ENCODE measurements at places on chromosomes 1 and 21.

DNA sequence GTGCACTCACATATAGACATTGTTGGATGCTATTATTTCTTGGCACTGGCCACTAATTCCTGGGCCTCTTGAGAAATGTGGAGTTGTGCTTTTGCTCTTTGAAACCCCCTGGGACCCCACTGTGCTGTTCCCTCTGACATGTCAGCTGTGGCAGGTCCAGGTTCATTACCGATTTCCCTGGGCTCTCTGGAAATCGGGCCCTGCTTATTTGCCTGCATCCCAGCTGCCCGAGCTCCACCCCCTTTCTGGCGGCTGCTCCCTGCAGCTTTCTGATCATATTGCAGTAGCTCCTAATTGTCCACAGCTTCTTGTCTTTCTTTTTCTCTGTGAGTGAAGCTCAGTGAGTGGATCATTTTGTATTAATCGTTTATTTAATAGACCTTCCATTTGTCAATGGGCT is 183.7 kb upstream of the FAM78B start:
- DNase-seq, result no peak

- DNase-seq, result no peak
These were observed 19.3 kb downstream of the PGLYRP3 start for GRCh38 chr1:153293480-153293775.

DNA sequence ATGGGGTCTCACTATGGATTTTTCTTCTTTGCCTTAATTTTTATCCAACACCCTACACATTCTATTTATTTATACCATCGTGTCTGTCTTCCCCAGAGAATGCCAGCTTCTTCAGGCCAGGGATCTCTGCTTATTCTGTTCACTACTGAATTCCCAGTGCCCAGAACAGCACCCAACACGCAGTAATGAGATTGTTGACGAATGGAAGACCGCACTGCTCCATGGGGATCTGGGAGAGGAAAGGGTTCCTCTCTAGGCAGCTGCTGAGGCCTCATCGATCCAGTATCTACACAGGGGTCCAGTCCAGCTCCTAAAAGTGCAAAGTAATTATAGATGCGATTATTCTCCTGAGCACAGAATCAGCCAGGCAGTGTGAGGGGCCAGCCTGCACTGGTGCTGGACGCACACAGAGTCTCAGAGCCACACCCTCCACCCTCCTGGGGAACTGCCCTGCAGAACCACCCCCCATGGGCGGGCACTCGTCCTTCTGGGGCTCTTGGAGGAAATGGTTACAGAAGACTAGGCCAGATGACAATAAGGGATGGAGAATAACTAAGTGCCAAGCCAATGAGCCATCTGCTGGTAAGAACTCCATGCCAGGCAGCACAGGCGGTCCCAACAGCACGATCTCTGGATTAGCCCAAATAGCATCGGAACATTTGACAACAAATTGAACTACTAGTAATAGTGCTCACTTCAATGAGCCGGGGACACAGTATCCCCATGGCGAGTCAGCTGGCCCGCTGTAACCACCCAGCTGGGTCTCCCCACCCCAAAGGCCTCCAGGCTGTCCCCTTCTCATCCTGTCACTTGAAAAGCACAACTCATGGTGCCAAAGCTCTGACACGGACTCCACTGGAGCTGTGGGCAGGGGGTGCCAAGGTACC is 1.7 kb upstream of the PDE9A start:
- DNase-seq, result no peak

GRCh38 chr1:211126622-211127021 is 7.3 kb downstream of the KCNH1 start:
- no peak for DNase-seq

- DNase-seq, result no peak
These were observed 55.2 kb downstream of the COL6A1 start for GRCh38 chr21:46036696-46037330.

GRCh38 chr1:114691061-114691460 is 4.3 kb downstream of the AMPD1 start:
- DNase-seq, result no peak

- DNase-seq, result no peak
These were observed 40.8 kb upstream of the COL24A1 start for GRCh38 chr1:86197206-86197855.

DNA sequence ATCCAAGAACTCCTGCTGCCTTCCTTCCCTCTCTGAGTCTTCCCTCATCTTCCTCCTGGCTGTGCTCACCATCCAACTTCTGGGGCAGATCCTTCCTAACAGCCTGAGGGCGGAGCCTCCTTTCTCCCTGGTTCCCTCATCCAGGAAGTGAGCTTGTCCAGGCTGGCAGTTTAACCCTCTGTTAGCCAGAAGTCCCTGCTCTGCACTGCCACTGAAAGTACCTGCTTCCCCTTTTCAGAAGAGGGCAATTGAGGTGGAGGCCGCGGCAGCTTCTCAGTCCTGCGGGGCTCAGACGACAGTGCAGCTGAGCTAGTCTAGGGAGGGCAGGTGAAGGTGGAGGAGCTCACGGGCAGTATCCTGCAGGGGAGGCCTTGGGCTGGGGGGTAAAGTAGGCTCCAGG is 149.1 kb downstream of the FCRL5 start:
- no peak for DNase-seq

GRCh38 chr1:211870156-211870555 is 39.6 kb upstream of the LPGAT1 start:
- no peak for DNase-seq

GRCh38 chr1:230066466-230067404 is at the start of gene GALNT2:
Gene GALNT2 (plus strand): TSS chr1:230067238. CDS start chr1:230067281, 43 bp downstream.
- DNase-seq, result peak; percentile 95

DNA sequence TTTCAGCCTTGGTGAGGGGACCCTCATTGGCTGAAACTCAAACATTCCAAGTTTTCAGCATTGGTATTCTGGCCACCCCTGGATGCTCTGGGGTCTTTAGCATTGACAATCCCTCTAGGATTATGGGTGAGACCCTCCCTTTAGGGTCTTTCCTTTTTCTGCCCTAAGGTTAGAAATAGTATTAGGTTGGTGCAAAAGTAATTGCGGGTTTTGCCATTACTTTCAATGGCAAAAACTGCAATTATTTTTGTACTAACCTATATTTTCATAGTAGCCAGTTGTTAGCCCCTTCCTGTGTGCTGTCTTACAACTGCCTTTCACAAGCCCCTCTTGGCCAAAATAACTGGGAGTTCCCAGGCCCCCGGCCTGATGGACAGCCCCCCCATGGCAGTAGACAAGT is 648.4 kb downstream of the PTPRU start:
- no peak for DNase-seq

GRCh38 chr1:201739492-201740085 is 89.4 kb upstream of the IPO9 start:
- peak; percentile 89 for DNase-seq

- DNase-seq, result no peak
These were observed 78.4 kb downstream of the UCK2 start for GRCh38 chr1:165905853-165906252.

DNA sequence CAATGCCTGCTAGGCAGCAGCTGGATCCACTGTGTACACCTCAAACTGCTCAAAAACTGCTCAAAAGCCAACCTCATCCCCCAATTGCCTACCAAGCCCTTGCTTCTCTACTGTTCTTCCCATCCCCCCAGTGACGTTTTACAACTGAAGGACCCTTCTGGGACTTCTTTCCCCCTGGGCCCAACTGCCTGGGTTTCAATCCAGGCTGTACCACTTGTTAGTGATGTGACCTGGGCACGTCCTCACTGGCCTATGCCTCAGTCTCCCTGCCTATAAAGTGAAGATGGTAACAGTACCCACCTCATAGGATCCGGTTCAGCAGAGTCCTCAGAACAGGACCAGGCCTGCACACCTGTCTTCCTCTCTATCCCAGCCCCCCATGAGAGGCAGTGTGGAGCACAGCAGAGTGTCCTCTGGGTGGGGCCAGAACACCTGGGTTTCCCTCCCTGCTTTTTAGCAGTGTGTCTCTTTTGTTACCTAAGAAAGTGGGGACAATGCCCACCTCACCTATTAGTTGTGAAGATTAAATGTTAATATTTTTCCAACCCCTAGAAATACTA is 1.9 kb upstream of the TEKT2 start:
- DNase-seq, result no peak

GRCh38 chr1:201608635-201609395 is 69.9 kb downstream of the NAV1 start:
- no peak for DNase-seq

DNA sequence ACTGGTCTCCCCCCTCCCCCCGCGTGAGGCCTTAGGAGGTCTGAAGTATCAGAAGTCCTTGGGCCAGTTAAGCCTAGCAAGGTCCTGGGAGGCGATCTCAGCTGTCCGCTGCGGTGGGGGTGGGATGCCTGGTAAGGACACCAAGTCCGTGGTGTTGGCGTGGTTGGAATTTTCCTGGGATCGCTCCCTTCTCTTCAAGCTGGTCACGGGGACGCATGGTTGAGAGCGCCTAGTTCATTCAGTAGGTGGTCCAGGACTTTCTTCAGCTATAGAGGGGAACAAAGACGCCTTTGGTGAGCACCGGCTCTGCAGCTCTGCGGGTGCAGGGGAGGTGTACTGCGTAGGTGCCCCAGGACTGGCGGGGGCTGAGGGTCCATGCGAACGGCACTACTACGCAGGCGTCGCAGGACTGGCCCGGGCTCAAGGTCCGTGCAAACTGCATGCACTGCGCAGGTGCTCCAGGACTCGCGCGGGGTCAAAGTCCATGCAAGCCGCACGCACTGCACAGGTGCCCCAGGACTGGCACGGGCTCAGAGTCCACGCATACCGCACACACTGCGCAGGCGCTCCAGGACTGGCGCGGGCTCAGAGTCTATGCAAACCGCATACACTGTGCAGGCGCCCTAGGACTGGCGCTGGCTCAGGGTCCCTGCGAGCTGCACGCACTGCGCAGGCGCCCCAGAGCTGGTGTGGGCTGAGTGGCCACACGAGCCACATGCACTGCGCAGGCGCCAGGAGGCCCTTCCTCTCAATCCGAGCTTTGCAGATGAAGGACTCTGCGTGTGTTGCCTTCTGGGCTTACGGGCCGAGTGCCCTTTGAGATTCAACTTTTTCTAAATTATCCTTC is 36.6 kb upstream of the HMGN1 start:
- peak; percentile 58 for DNase-seq

DNA sequence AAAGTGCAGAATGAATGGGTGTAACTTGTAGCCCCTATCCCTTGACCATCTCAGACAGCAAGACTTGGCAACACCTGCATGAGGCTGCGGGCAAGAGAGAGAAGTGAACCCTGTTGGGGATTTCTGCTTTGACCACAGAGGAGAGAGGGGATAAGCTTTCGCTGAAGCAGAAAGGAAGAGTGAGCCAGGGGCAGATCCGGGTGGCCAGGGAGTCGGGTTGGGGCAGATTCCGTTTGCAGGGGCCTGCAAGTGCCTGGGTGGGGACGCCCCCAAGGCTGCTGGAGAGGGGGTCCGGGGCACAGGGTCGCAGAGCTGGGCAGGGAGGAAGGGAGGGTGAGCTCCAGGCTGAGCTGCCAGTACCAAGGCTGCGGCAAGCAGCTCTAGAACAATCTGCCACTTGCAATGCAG is 25.3 kb upstream of the PIK3CD start:
- no peak for DNase-seq

Measured in D721Med (cell line).